Stimulated activated CD4-positive, alpha-beta T cell treated with anti-CD3 and anti-CD28 coated beads, TNF-alpha, amount 100 ng/mL, for 4 hours (primary cell): ENCODE measurements at places on chromosomes 4 and X.

DNA sequence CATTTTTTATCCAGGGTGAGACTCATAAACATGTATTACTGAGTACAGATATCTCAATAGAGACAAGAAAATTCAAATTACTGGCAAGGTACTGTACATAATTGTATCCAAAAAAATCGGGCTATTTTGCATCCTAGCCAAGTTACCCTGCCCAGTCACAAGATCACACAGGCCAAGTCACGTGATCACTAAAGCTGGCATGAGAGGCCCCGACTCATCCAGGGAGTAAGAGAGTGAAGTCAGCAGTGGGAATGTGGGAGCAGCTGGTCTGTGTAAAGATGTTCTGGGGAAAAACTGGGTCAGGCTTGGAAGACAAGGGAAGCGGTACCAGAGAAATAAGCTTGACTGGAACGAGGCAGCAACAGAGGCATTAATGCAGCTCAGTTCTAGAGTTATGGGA lies 119.3 kb upstream of the STS start:
- DNase-seq, result no peak

DNA sequence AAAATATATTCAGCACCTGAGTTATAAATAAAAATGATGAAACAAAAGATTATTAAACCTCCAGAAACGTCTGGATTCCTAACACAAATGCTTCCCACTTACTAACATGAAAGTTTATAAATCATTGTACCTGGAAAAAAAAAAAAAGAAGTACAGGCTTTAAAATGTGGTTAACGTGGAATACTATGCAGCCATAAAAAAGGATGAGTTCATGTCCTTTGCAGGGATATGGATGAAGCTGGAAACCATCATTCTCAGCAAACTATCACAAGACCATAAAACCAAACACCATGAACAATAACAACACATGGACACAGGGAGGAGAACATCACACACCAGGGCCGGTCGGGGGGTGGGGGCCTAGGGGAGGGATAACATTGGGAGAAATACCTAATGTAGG lies 160.5 kb downstream of the ADAMTS3 start:
- DNase-seq, result no peak

- DNase-seq, result no peak
Measured at GRCh38 chr4:8644966-8645752, 52.6 kb downstream of the CPZ start.

GRCh38 chr4:30716681-30717207 lies 3.4 kb upstream of the PCDH7 start:
- DNase-seq, result no peak

GRCh38 chr4:165450871-165451270 lies 72.1 kb downstream of the CPE start:
- no peak for DNase-seq

- DNase-seq, result no peak
Measured at GRCh38 chrX:22078117-22078516, 46.0 kb downstream of the PHEX start.

DNA sequence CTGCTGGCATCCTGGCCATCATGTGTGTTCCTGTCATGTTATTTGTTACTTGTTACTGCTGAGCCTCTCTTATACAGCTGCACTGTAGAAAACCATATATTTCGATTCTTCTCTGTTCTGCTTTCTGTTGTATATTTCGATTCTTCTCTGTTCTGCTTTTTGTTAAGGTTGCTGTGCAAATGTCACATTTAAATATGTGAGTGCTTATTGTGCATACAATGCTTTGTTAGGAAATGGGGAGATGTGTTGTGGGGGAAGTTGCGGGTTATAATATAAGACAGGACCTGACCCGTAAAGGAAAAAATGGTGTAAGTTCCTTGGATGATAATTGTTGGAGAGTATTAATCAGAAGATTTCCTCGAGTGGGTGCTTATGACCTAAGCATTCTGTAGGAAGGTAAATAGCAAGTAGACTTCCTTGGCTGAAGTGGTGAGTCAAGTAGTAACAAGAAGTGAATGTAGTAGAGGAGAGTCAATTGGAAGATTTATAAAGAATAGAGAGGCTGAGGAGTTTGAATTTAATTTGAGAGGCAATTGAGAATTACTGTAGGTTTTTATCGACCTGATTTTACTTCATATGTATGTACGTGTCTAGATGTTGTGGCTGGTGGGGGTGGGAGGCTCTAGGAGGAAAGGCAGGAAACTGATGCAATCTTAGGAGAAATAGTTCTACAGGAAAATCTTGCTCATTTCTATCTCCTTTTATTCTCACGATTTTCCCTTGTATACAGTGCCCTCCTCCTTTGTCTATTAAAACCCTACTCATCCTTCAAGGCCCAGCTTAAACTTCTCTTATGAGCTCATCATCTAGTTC lies 8.5 kb downstream of the OGT start:
- no peak for DNase-seq

GRCh38 chr4:37953620-37954293 lies 6.4 kb upstream of the PTTG2 start:
- DNase-seq, result no peak
